ENCODE measurements at places on chromosomes 7 and 10. TPM values are rescaled to one million over a fixed set of nuclear protein-coding genes. Genes with fewer than 3 reads are reported as not detected.

CRYGN gene
- total RNA-seq = 1.7 TPM

SPAM1 gene
- total RNA-seq = not detected

STYXL1 gene
- 16.8 TPM for total RNA-seq

ANXA8L1 gene
- not detected for total RNA-seq

CISD1 gene
- total RNA-seq = 28.8 TPM

SPDYE2 gene
- not detected for total RNA-seq
